ENCODE measurements at places on chromosomes 11 and 22. TPM values are rescaled to one million over a fixed set of nuclear protein-coding genes. Genes with fewer than 3 reads are reported as not detected.

Gene C1QTNF5
- total RNA-seq, result 24.4 TPM

Gene OR10D3
- total RNA-seq, result not detected

Gene USP35
- 13.4 TPM for total RNA-seq

Gene CD248
- 95.2 TPM for total RNA-seq

Gene KDM4E
- not detected for total RNA-seq

Gene TBX1
- 0.34 TPM for total RNA-seq

Gene ACAT1
- total RNA-seq, result 27.2 TPM

Gene SAC3D1
- total RNA-seq, result 16.3 TPM

Gene SLC43A1
- 2.8 TPM for total RNA-seq

DNA sequence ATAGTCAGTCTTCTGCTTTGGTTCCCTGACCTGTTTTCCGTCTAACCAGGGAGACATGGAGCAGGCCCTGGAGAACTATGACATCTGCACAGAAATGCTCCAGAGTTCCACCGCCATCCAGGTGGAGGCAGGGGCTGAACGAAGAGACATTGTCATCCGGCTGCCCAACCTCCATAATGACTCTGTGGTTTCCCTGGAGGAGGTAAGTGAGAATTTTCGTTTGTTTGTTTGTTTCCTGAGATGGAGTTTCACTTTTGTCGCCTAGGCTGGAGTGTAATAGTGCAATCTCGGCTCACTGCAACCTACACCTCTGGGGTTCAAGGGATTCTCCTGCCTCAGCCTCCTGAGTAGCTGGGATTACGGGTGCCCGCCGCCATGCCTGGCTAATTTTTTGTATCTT lies 52.9 kb downstream of the CABIN1 start:
- no peak overlapping the region for H3K4me3 ChIP-seq
- H3K27me3 ChIP-seq, result no peaks in the 10 kb centered on the region
- no peak for DNase-seq

DNA sequence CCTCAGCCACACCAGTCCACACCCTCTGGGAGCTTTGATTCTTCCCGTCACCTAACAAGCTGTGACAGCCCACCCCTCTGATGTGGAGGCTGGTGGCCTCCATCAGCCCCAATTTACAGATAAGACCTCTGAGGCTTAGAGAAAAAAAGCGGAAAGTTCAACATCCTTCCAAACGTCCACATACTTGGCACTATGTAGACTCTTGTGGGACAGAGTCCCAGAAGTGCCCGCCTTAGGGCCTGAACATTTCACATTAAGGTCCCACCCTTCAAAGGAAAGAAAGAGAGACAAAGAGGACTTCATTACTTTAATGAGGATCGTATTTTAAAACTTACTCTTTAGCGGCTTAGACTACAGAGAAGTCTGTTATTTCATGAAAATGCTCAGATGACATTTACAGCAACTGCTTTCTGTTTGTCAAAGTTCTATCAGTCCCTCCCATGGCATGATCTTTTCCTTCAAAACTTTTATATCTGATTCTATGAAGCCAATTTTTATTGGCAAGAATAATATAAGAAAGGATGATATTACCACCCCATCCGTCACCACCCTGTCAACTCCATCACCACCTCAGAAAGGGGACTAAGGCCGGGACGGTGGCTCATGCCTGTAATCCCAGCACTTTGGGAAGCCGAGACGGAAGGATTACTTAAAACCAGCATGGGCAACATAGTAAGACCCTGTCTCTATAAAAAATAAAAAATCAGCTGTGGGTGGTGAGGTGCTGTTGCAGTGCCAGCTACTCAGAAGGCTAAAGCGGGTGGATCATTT lies 15.7 kb upstream of the SCGB1A1 start:
- no peak for DNase-seq
- H3K36me3 ChIP-seq, result no peaks in the 10 kb centered on the region
- peak overlapping the region; percentile 93 for H3K27ac ChIP-seq

GRCh38 chr22:21959274-21960074 lies 6.8 kb upstream of the PPM1F start:
- no peak overlapping the region for H3K4me3 ChIP-seq
- no peak overlapping the region for H3K27ac ChIP-seq
- no peaks in the 10 kb centered on the region for H3K4me1 ChIP-seq
- peaks cover 11% of the 10 kb centered on the region for H3K36me3 ChIP-seq
- DNase-seq, result no peak

- H3K36me3 ChIP-seq, result no peaks in the 10 kb centered on the region
- H3K27me3 ChIP-seq, result peaks cover 7% of the 10 kb centered on the region
- H3K4me1 ChIP-seq, result peaks cover 6% of the 10 kb centered on the region
- H3K27ac ChIP-seq, result no peak overlapping the region
Measured at GRCh38 chr11:19595840-19596751, 116.5 kb upstream of the NAV2 start.

DNA sequence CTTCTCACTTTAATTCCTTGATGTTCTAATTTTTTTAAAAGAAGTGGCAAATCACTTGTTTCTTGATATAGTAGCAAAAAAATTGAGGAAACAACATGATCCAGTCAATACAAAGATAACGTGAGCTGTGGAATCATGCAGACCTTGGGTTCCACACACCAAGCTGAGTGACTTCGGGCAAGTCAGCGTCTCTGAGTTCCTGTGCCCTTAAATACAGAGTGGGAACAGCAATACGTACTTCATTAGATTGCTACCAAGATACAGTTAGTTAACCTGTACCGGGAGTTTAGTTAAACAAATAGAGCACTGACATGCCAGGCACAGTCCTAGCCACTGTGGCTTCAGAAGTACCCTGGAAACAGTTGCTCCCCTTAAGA lies 58.5 kb downstream of the PPP2R1B start:
- no peaks in the 10 kb centered on the region for H3K27me3 ChIP-seq
- H3K4me3 ChIP-seq, result no peak overlapping the region
- no peak for DNase-seq

- no peaks in the 10 kb centered on the region for H3K27me3 ChIP-seq
- peaks cover 32% of the 10 kb centered on the region for H3K4me1 ChIP-seq
- H3K27ac ChIP-seq, result no peak overlapping the region
- no peak overlapping the region for H3K4me3 ChIP-seq
- no peak for DNase-seq
Measured at GRCh38 chr11:96237766-96238266, 105.2 kb downstream of the MAML2 start.

DNA sequence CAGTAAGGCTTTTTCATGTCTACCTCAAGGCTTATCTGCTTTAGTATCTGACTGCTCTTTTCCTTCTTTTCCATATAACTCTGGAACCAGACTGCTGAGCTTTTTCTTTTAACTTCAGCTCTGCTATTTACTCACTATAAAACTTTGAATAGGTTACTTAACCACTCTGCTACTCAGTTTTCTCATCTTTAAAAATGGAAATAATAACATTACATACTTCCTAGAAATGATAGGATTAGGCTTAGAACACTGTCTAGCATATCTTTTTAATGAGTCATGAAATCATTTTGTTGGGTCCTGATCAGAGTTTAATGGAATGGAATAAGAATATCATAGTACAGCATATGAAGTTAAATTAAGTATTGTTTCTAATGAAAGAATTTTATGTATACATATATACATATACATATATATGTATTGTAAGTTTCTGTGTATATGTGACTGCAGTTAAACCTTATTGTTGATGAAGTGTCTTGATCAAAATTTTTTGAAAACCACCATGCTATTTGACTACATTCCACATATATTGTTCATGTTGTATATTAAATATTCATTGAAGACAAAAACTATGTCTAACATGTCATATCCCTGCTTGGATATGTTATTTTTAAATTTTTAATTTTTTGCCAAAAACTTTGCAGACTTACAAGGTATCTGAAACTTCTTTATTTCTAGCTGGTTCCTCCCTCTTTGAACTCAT lies 120.2 kb downstream of the METTL15 start:
- H3K4me1 ChIP-seq, result peaks cover 5% of the 10 kb centered on the region
- H3K36me3 ChIP-seq, result peaks cover 8% of the 10 kb centered on the region
- no peak for DNase-seq
- H3K27ac ChIP-seq, result no peak overlapping the region
- H3K27me3 ChIP-seq, result no peaks in the 10 kb centered on the region
- H3K4me3 ChIP-seq, result no peak overlapping the region

DNA sequence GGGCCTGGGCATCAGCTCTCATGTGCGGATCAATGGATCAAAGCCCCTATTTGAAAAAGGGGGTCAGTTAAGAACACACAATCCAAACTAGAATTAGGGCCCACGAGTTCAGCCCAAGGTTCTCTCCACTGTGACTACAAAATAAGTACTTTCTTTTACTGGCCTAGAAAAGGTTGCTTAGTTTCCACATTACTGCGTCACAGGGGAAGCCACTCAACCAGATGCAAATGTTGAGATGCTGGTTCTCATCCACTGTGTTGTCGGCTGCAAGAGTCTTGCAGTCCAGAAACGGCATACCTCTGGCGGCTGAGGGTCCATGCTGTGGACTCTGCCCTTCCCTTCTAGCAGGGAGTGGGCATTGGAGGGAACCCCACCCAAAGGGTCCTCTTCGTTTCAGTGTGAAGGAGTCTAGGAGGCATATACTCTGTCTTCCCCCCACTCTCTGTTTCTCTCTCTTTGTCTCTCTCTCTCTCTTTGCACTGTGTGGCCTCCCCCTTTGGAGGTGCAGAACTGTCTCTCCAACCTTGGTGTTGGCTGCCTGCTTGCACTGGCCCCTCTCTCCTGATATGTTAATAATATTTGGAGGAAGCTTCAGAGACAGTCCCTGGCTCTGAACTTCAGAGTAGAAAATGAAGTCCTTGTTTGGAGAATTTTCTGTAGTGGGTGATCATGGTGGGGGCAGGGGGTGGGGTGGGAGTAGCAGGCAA lies 99.0 kb upstream of the NNMT start:
- no peaks in the 10 kb centered on the region for H3K36me3 ChIP-seq
- peaks cover 20% of the 10 kb centered on the region for H3K27me3 ChIP-seq
- peaks cover 43% of the 10 kb centered on the region for H3K4me1 ChIP-seq
- DNase-seq, result no peak

DNA sequence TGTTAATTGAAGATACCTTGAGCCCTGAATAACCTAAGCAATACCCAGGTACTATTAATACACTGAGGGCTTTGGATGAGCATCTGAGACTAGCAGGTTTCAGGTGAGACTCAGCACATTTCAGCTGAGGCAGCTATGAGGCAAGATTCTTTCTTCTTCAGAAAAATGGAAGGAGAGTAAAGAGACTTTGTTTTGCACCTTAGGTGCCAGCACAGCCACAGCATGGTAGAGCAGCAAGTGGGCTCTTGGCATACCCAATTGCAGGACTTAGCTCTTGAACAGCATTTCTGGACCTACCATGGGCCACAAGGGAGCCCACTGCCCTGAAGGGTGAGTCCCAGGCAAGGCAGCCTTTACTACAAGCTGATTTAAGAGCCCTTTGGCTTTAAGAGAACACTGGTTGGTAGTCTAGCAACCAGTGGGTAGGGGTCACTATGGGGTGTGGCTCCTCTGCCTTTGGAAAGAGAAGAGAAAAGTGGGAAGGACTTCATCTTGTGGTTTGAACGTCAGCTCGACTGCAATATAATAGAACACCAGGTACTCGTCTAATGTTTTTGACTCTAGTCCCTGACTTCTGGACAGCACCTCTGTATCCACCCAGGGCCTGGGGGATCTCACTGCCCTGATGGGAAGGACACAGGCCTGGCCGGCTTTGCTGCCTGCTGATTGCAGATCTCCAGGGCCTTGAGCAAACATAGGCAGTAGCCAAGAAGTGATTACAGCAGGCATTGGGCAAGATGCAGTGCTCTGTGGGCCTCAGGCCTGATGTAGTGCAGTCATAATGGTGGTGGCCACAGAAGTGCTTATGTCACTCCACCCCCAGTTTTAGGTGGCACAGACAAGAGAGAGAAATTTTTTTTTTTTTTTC lies 73.3 kb downstream of the GLYATL1 start:
- no peaks in the 10 kb centered on the region for H3K36me3 ChIP-seq
- no peaks in the 10 kb centered on the region for H3K4me1 ChIP-seq
- peaks cover 73% of the 10 kb centered on the region for H3K27me3 ChIP-seq
- no peak overlapping the region for H3K27ac ChIP-seq
- no peak overlapping the region for H3K4me3 ChIP-seq

DNA sequence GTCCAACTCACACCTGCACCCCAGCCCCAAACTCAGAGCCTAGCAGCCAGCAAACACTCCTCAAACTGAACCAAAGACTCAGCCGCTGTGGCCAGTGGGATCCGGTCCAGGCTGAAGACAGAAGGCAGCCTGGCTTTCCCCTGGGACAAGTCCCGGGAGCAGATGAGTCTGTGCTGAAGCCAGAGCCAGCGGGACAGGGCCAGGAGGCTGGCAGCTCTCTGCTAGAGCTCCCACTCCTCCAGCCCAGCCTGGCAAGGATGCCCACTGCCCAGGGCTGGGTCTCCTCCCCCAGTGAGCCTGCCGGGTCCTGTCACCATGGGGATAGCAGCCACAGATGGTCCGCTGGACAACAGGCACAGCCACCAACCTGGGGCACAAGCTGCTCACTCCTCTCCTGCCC lies 42.9 kb upstream of the PRR5 start:
- H3K27ac ChIP-seq, result peak overlapping the region; percentile 85
- peaks cover 16% of the 10 kb centered on the region for H3K27me3 ChIP-seq
- no peaks in the 10 kb centered on the region for H3K36me3 ChIP-seq

- peaks cover 43% of the 10 kb centered on the region for H3K4me1 ChIP-seq
- peak overlapping the region; percentile 76 for H3K27ac ChIP-seq
- H3K4me3 ChIP-seq, result no peak overlapping the region
- peaks cover 20% of the 10 kb centered on the region for H3K36me3 ChIP-seq
Measured at GRCh38 chr11:64870176-64870892, 8.1 kb downstream of the EHD1 start.

GRCh38 chr11:8768625-8769333 lies 86.2 kb downstream of the RPL27A start:
- no peaks in the 10 kb centered on the region for H3K36me3 ChIP-seq
- no peaks in the 10 kb centered on the region for H3K27me3 ChIP-seq
- DNase-seq, result no peak
- no peak overlapping the region for H3K27ac ChIP-seq

DNA sequence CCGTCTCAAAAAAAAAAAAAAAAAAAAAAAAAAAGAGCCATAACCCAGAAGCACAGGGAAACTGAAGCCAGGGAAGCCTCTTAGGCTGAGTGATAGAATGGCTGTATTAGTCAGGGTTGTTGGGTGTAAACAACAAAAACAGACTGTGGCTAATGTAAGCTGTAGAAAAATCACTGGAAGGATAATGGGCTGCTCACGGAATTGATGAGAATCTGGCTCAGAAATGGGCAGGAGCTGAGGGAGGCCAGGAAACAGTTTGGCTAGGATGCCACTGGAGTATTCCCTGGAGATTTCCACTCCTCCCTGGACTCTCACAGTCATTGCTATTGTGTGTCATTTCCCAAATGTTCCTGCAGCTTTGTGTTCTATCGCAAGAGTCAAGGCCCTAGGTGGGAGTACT lies 22.4 kb downstream of the SLC22A6 start:
- no peaks in the 10 kb centered on the region for H3K36me3 ChIP-seq
- no peak overlapping the region for H3K27ac ChIP-seq
- no peak for DNase-seq
- H3K4me3 ChIP-seq, result no peak overlapping the region

All from mesothelial cell of epicardium (in vitro differentiated cells).